Endodermal cell (in vitro differentiated cells): ENCODE measurements at places on chromosomes 5 and 9.

GRCh38 chr9:136086213-136086881, 8.7 kb downstream of the NACC2 start:
- DNase-seq: peak; percentile 47

GRCh38 chr5:119478781-119479180, 26.5 kb downstream of the HSD17B4 start:
- no peak for DNase-seq

DNA sequence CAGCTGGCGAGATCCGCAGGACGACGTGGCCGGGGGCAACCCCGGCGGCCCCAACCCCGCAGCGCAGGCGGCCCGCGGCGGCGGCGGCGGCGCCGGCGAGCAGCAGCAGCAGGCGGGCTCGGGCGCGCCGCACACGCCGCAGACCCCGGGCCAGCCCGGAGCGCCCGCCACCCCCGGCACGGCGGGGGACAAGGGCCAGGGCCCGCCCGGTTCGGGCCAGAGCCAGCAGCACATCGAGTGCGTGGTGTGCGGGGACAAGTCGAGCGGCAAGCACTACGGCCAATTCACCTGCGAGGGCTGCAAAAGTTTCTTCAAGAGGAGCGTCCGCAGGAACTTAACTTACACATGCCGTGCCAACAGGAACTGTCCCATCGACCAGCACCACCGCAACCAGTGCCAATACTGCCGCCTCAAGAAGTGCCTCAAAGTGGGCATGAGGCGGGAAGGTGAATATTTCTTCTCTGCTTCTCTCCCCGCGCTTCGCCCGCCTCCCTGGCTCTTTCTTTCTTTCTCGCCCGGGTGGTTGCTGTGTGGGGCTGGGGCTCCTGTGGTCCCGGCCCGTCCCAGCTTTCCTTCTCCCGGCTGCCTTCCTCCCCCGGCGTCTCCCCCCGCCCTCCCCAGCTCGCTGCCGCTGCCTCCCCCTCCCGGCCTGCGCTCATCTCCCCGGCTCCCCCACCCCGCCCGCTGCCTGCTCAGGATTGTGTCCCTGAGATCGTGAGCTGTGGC, 2.2 kb downstream of the NR2F1 start:
- peak; percentile 78 for DNase-seq

- DNase-seq: no peak
These were observed 67.7 kb upstream of the ATG10 start for GRCh38 chr5:81904166-81904565.

DNA sequence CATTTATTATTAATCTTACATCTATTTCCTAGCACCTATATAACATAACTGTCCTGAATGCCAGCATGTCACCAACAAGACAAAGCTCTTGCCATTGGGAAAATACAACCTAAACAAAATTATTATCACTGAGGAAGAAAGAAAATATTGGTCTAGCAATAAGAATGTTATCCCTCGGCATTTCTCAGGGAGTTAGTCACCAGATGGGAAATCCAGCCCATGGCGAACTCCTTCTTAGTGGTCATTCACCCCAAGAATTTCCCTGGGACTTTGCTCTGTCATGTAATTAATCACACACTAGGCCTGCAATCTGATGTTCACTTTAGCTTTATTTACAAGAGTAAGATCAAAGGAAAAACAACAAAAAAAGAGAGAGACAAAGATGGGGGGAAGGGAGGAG, 56.1 kb upstream of the TAS2R1 start:
- no peak for DNase-seq

GRCh38 chr9:36504156-36504555, 68.5 kb upstream of the MELK start:
- DNase-seq: no peak

- no peak for DNase-seq
These were observed 35.3 kb downstream of the COL5A1 start for GRCh38 chr9:134676886-134677285.

DNA sequence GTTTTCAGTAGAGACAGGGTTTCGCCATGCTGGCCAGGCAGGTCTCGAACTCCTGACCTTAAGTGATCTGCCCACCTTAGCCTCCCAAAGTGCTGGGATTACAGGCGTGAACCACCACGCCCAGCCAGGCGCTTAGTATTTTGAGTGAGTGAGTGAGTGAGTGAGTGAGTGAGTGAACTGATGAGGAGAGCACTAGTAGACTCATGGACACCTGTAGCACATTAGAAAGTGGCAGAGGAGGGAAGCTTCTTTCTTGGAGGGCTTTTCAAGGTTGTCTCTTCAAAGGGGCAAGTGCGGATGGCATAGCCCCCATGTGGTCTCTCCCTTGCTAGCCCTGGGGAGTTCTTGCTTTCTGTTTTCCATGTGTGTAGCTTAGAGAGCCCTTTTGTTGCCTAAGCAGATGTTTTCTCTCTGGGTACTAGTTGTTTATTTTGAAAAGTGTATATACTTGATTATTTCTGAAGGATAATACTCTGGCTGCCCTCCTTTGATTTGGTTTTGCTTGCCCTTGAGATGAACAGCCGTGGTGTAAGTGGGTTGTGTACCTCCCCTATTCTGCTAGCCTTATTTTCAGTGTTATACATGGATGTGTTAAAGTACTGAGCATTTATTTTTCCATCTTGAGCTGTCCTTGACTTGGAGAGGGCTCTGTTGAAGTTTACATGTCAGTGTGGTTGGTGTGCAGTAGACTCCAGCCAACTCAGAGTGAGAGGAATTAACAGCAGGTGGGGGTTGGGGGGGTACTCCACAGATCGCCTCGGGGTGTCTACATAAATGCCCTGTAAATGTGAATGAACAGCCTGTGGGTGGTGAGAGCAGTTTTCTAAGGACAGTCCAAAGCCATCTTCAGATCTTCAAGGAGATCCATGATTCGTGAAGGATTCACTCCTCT, 35.5 kb downstream of the PRRC2B start:
- DNase-seq: no peak

- peak; percentile 83 for DNase-seq
These were observed 735 bp downstream of the DMRT3 start for GRCh38 chr9:976943-977837.

GRCh38 chr5:121189342-121190305, 662.1 kb upstream of the FTMT start:
- DNase-seq: no peak

DNA sequence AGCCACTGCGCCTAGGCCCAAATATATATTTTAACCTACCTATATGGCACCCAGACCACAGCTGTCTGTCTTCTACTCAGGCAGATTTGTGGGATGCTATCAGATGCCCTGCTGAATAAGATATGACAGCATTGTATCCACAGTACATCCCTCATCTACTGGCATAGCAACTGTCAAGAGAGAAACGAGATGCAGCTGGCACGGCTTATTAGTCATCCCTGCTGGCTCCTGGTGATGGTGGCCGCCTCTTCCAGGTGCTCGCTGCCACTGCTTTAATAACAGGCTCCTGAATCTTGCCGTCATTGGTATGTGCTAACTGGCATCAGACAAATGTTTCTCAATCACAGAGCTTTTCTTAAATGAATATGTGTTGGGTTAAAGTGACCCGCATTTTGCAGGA, 34.0 kb downstream of the B4GALT1 start:
- no peak for DNase-seq

- DNase-seq: no peak
These were observed 296.7 kb downstream of the ARL15 start for GRCh38 chr5:54013556-54014194.

DNA sequence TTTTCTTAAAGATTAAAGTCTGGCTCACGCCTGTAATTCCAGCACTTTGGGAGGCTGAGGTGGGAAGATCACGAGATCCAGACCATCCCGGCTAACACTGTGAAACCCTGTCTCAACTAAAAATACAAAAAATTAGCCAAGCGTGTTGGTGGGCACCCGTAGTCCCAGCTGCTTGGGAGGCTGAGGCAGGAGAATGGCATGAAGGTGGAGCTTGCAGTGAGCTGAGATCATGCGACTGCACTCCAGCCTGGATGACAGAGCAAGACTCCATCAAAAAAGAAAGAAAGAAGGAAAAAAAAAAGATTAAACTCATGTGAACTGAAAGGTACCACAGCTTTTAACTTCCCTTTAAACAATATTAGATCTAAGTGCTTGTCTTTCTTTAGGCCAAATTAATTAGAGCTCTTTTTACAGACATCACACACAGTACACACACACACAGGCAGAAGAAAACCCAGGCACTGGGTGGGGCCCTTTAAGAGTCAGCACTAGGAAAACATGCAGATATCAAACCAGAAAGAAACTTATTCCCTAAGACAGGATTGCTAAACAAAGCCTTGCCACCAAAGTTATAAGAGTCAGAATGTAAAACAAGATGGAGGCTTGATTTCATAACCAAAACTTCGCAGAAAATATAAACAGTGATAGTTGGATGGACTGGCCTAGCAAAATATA, 29.3 kb upstream of the UHRF2 start:
- no peak for DNase-seq

DNA sequence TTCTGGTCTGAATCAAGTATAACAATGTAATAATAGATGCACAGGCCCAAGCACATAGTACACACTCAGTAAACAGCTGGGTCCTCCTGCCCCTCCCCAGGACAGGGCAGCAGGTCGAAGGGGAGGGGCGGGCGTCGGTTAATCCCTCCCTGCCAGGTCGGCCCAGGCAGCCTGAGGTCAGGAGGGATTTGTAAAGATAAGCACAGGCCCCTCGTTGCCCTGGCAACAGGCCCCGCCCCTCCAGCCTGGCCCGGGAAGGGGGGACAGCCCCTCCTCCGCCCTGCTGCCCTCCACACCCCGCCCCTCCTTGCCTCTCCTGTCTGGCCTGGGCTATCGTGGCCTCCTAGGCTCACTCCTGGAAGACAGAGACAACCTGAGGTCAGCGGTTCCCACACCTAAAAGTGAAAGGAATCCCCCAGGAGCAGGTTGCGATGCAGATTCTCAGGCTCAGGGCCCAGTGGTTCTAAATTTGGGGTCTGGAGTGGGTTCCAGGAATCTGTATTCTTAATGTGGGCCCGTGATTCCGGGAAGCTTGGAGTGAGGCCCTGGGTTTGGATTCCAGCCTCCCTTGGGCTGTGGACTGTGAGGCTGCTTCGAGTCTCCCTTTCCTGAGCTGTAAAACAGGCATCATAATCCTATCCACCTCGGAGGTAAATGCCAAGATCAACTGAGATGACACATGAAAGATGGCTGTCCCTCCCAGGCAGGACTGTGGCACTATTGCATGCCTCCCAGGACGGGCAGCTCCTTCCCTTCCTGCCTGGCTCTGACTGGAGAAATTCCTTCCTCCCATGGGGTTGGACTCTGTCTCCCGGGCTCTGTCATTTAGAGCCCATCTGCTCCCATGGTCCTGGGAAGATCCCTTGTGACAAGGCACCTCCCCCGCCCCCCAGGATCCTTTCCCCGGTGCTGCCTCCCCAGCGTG, 4.4 kb downstream of the CRB2 start:
- peak; percentile 99 for DNase-seq

- DNase-seq: no peak
These were observed 6.1 kb downstream of the TNC start for GRCh38 chr9:115111874-115112273.

- no peak for DNase-seq
These were observed 46.5 kb downstream of the GNA14 start for GRCh38 chr9:77601476-77602099.

GRCh38 chr9:127554966-127555839, 56.9 kb upstream of the STXBP1 start:
- no peak for DNase-seq

GRCh38 chr9:274406-274805, 59.7 kb downstream of the DOCK8 start:
- DNase-seq: no peak

DNA sequence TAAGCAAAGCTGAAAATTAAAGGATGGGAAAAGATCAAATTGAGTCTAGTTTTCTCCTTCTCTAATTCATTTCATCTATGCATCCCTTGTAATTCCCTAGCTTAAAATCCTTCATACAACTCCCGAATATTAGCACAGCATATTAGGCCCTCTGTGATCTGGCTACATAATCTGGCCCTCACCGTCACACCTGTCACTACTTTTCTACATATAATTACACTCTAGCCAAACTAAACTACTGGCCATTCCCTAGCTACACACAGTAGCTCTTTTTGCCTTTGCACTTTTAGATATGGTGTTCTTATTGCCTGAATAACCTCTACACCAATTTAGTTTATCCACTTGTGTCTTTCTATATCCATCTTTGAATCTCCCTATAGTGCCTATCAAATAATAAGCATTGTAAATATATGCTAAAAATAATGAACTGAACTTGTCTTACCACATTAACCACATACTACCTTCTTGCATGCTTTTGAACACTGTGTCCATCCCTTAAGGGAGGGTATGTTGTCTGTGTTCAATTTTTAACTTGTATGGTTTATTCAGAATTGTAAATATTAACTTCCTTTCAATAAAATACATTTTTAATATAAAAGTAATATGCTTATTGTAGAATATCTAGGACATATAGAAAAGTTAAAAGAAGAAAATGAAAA, 15.9 kb downstream of the RANBP6 start:
- no peak for DNase-seq
